Breast epithelium (tissue), 4 donors: ENCODE measurements at places on chromosomes 13 and 19.

- no peak overlapping the region for H3K4me3 ChIP-seq
- H3K27me3 ChIP-seq = no peaks in the 10 kb centered on the region
- no peaks in the 10 kb centered on the region for H3K4me1 ChIP-seq
- no peak overlapping the region for H3K27ac ChIP-seq
- H3K36me3 ChIP-seq = no peaks in the 10 kb centered on the region
- no peak for DNase-seq
These were observed 123.1 kb downstream of the RBM26 start for GRCh38 chr13:79282976-79283375.

- no peak for DNase-seq
- H3K27me3 ChIP-seq = no peaks in the 10 kb centered on the region
- no peaks in the 10 kb centered on the region for H3K4me1 ChIP-seq
- H3K27ac ChIP-seq = no peak overlapping the region
- H3K36me3 ChIP-seq = no peaks in the 10 kb centered on the region
These were observed 30.6 kb upstream of the TNFSF11 start for GRCh38 chr13:42543215-42543797.

DNA sequence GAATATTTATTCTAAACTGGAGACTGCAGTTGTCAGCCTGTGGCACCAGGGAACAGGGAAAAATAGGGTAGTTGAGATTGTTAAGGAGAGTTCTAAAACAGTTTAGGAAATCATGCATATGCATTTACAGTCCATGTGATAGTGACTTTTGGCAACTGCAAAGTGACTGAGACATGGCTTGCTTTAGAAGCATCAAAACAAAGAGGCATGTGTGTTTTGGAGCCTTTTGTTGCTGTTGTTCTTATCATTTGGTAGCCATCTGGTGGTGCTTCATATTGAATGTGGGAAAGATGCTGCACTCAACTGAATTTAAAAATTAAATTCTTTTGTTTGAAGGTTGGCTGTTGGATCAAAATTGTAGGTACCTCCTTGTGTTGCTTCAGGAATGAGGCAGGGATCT is 10.2 kb upstream of the EBPL start:
- no peaks in the 10 kb centered on the region for H3K4me1 ChIP-seq
- DNase-seq = no peak
- no peaks in the 10 kb centered on the region for H3K27me3 ChIP-seq
- no peak overlapping the region for H3K27ac ChIP-seq
- H3K4me3 ChIP-seq = no peak overlapping the region
- no peaks in the 10 kb centered on the region for H3K36me3 ChIP-seq

- no peak overlapping the region for H3K27ac ChIP-seq
- H3K27me3 ChIP-seq = no peaks in the 10 kb centered on the region
- H3K36me3 ChIP-seq = no peaks in the 10 kb centered on the region
- no peaks in the 10 kb centered on the region for H3K4me1 ChIP-seq
- no peak for DNase-seq
These were observed 100.5 kb downstream of the DNAJC15 start for GRCh38 chr13:43123856-43124255.

DNA sequence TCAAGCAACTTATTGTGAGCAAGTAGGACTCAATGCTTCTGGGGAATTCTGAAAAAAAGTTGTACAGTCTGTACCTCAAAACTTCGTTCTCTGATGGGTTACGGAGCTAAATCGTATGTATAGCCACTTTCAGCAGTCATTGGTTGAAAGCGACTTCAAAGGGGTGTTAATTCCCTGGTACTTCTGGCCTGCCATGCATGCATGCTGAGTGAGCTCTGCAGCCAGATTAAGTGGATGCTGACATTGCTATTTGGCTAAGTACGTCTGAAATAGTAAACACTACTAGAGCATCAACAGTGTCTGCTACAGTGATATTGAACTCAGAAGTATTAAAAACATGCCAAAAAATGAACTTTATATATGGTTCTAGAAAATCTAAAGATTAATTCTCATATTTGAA is 1183.1 kb upstream of the PCDH20 start:
- no peaks in the 10 kb centered on the region for H3K4me1 ChIP-seq
- H3K4me3 ChIP-seq = no peak overlapping the region
- DNase-seq = no peak
- no peaks in the 10 kb centered on the region for H3K36me3 ChIP-seq
- H3K27me3 ChIP-seq = no peaks in the 10 kb centered on the region

DNA sequence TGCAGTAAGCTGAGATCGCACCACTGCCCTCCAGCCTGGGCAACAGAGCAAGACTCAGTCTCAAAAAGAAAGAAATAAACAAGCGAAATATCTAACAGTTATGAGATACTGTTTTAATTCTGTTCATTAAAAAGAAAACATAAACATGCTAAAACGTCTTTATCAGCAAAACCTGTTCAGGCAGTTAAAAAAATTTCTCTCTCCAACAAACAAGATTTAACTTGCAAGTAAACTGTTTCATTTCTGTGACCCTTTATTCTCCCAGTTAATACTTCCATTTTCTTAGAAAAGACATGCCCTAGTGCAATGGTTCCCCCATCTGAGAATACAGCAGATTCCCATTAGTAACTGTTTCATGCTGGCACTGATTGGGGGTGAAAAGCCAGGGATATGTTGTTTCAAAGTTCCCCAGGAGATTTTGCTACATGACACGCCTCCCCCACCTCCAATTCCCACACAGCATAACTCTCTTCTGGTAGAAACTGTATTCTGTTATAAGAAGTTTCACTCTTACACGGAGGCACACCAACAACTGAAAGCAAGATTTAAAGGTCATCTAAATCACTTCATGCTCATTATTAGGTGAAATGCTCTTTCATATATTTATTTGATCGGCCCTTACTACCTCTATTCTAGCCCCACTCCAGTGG is 24.4 kb downstream of the ELF1 start:
- H3K27me3 ChIP-seq = no peaks in the 10 kb centered on the region
- DNase-seq = no peak
- H3K4me1 ChIP-seq = no peaks in the 10 kb centered on the region
- H3K36me3 ChIP-seq = no peaks in the 10 kb centered on the region

DNA sequence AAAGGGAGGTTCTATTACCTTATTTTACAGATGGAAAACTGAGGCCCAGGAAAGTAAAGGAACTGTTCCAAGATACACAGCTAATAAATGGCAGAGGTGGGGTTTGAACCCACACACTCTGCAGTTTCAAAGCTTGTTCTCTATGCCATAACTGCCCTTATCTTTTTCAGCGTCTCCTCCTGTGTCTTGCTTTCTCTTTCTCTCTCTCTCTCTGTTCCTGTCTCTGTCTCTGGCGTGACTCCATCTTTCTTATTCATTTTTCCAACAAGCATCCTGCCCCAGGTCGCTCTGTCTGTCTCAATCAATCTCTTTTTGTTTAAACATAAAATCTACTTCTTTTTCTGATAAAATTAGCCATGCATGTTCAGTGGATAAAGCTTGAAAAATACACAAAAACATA is 3.2 kb upstream of the IFNL4 start:
- no peak for DNase-seq
- no peaks in the 10 kb centered on the region for H3K36me3 ChIP-seq
- no peaks in the 10 kb centered on the region for H3K4me1 ChIP-seq

DNA sequence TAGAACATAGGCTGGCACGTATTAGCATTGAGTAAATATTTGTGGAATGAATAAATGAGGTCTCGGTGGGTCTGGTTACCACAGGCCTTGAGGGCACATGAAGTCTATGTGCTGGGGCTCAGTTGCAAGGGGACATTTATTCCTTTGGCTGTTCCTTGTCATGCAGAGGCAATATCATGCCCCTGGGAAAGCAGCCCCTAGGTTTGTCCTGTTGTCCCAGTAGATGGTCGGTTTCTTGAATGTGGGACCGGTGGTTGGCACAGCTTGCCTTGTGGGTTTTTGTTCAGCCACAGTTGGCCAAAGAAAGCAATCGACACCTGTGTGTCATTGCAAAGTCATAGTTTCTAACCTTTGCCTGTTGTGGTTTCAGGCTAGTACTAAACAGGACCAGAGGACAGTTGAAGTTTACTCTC is 24.7 kb upstream of the GPR183 start:
- no peak overlapping the region for H3K27ac ChIP-seq
- no peaks in the 10 kb centered on the region for H3K36me3 ChIP-seq
- no peak for DNase-seq

DNA sequence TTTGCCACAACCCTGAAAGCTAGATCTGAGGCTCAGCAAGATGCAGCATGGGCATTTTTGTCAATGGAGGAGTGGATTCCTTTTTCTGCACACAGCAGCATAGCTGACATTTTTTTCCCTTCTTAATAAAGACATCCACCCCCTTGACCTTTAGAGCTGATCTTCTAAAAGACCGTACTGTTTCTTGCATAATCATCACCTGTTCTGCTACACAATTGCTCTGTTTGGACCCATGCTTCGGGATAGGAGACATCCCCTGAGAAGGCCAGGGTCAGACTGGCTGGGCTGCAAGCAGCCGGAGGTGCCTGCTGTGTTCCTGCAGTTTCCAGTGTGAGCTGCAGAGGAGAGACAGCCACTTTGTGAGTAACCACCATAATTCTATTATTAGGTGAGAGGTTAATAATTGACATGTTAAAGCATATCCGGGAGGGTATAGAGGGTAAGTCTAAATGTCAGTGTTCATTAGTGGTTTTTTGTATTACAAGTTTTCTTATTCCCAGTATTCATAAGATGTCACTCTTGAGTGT is 108.5 kb upstream of the C1QTNF9B start:
- no peaks in the 10 kb centered on the region for H3K4me1 ChIP-seq
- H3K27me3 ChIP-seq = no peaks in the 10 kb centered on the region
- no peak overlapping the region for H3K4me3 ChIP-seq
- no peak overlapping the region for H3K27ac ChIP-seq

GRCh38 chr13:82356667-82357410 is 1525.4 kb downstream of the SLITRK1 start:
- H3K4me1 ChIP-seq = no peaks in the 10 kb centered on the region
- no peak for DNase-seq
- no peaks in the 10 kb centered on the region for H3K36me3 ChIP-seq
- H3K27me3 ChIP-seq = no peaks in the 10 kb centered on the region
- H3K4me3 ChIP-seq = no peak overlapping the region

GRCh38 chr19:29329460-29330134 is 116.6 kb upstream of the UQCRFS1 start:
- H3K36me3 ChIP-seq = no peaks in the 10 kb centered on the region
- H3K4me3 ChIP-seq = no peak overlapping the region
- H3K27me3 ChIP-seq = no peaks in the 10 kb centered on the region
- DNase-seq = no peak
- H3K4me1 ChIP-seq = no peaks in the 10 kb centered on the region
